HL-60 (cell line): ENCODE measurements at places on chromosomes 2 and 18.
A peak's percentile ranks its signal among the peaks of the same experiment; 100 is the strongest.

DNA sequence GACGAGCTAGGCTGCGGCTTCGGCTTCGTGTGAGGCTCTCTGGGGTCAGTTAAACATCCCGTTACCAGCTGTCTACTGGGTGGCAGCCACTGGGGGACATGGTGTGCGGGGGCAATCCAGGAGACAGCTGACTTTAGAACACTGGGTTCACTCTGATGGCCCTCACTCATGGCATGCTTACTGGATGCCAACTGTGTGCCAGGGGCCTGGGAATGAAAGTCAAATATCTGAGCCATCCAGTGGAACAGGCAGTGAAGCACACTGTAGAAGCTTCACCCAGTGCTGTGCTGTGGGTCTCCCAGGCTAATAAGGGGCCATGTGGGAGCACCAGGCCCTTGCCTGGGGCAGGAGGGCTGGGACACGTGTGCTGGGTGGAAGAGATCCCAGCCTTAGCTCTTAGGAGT lies 48.3 kb downstream of the GLI2 start:
- no peak for DNase-seq

GRCh38 chr2:49355611-49356010 lies 201.3 kb upstream of the FSHR start:
- no peak for DNase-seq

GRCh38 chr2:118696786-118697465 lies 150.5 kb downstream of the EN1 start:
- no peak for DNase-seq

- DNase-seq = no peak
Observed at GRCh38 chr2:81876624-81877023, 1572.1 kb upstream of the LRRTM1 start.

DNA sequence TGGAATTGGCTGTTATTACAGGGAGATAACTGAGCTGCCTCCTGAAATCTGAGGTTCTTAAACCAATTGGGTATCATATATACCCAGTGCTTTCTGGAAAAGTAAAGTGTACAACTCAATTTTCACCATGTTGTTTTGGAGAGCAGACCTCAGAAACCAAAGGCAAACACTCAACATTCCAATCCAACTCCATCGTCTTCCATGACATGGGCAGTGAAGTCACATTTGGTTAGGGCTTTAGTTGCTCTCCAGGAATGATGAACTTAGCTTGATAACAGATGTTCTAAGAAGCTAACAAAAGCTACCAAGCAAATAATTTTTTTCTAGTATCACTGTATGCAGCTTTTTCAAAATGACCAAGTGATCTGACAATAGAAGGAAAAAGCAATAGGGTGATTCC lies 107.0 kb upstream of the SLC35G4 start:
- no peak for DNase-seq

- peak; percentile 74 for DNase-seq
Observed at GRCh38 chr2:195486987-195487644, 169.9 kb upstream of the SLC39A10 start.

DNA sequence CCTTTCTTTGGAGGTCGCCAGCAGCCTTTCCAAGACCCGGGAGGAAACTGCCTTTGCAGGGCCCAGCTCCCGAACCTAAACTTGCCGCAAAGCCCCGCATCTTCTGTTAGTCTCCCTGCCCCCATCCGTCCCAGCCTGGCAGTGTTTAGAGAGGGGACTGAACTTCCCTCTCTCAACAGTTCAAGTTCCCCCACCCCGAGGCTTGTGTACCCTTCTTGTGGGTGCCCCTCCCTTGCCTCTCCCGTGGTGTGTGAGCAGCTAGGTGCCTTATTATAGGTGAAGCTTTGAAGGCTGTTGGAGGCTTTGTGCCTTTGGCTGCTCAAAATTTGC lies 1.4 kb downstream of the LBH start:
- DNase-seq = peak; percentile 5

DNA sequence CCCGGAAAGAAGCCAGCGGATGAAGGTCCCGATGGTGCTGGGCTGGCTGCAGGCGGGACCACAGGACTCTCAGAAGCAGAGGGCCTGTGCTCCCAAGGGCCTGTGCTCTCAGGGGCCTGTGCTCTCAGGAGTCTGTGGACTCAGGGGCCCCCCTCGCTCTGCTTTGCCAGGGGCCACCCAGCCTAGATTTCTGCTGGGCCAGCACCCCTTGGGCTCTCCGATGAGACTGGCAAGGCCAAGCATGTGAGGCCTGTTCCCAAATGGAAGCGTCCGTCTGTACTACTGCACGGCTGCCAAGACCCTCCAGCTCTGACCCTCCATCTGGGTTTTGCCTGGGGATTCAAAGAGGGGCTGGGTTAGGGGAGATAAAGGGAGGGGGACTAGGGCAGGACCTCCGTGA lies 54.6 kb downstream of the SH3BP4 start:
- no peak for DNase-seq

GRCh38 chr2:236607471-236608187 lies 38.0 kb downstream of the ACKR3 start:
- peak; percentile 18 for DNase-seq

DNA sequence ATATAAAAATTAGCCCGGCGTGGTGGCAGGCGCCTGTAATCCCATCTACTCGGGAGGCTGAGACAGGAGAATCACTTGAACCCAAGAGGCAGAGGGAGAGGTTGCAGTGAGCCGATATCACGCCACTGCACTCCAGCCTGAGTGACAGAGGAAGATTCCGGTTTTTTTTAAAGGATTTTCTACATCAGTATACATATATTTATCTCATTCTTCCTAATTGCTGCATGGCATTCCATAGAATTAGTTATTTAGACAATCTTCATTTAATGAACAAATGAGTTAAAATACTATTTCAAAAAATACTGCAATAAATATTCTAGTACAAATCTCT lies 2.0 kb downstream of the GTF3C2 start:
- no peak for DNase-seq

- no peak for DNase-seq
Observed at GRCh38 chr2:178908810-178909209, 101.6 kb upstream of the TTN start.

DNA sequence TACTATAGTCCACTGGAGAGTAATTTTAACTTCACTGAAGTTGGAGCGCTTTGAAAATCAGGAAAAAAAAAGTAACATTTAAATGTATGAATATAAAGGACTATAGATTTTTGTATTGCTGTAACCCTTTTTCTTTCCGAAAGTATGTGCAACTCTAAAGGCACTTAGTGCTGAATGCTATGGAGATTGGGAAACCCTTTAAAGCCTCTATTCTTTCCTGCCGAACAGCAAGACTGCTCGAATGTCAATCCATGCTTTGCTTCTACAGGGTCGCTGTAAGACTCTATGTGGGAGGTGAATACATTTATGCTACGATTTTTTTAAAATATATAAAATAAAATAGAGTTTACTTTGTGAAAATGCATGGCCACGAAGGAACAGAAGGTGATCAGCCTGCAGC lies 825 bp downstream of the GRB14 start:
- DNase-seq = no peak

DNA sequence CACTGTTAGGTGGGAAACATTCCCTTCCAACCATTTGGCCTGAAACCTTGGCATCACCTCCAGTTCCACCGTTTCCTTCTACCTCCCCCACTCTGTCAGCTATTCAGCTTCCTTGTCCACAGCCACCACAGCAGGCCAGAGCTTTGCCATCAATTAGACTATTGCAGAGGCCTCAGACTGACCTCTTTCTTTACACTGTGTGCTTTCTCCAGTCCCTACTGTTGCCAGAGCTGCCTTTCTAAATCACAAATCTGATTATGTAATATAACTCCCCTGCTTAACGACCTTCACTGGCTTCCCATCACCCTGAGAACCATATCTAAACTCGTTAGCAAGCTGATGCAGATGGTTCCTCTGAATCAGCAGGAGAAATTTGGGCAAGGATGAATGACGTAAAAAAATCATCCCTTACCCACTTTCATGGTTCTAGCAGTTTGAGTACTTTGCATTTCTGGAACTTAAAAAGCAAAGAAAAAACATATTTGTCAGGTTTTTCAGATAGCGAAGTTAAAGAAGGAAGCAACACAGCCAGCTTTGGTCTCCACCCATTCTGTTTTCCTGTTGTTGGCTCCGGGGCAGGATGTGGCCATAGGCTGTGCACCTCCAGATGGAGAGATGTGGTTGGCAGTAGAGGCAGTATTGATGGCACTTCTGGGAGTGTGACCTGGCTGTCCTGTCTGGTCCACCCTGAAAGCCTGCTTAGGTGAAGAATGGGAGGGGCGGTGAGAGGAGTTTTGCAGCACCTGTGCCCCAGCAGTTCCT lies 422.1 kb downstream of the PARD3B start:
- DNase-seq = no peak

- no peak for DNase-seq
Observed at GRCh38 chr2:86039963-86040655, 65.6 kb downstream of the POLR1A start.
